SIG-M5 (cell line): ENCODE measurements at places on chromosomes 3 and 15.

GRCh38 chr3:120472121-120472844, 21.5 kb upstream of the FSTL1 start:
- DNase-seq = no peak

DNA sequence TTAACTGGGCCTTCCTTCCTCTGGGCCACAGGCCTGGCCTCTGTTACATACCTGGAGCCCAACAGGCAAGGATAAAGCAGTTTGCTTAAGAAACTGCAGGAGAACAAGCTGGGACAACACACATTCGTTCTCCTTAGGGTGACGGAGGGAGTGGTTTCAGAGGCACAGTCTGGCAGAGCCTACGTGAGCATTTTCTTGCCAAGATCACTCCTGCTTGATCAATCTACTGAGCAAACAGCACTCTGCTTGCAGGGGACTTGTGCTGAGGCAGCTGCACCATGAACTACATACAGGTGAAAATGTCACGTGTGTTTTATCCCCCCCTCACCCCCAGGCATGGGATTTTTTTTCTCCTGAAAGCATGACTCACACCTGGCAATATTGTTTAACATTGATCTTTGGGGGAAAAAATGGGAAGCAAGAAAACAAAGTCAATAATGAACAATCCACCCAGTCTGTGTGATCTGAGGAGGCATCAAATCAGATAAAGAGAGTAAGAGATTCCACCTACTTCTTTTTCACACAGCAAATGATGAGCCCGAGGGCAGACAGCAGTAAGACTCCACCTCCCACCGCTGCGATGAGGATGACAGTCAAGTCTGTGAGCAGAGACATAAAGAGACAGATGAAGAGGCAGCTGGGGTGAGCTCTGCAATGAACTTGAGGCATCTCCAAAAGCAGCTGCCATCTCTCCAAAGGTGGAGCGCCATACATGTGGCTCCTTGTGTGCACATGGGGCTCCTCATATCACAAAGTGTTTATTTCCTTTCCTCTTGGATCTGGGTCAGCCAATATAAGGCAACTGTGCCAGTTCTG, 57.4 kb downstream of the CDCP1 start:
- no peak for DNase-seq

DNA sequence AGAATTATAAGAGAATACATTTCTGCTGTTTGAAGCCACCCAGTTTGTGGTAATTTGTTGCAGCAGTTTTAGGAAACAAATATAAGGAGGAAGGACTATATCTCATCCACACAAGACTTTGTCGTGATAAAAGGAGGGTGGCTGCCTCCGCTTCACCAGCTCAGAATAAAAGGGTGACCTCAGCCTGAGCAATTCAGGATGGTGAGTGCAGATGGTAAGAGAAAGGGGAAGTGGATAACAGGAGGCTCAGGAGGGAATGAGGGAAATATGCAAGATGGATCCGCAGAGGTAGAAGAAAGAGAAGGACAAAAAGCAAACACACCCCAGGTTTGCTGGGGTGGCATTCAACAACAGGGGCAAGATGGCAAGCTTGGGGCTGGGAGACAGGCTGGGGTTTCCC, 108.1 kb upstream of the TNFAIP8L3 start:
- DNase-seq = no peak

- no peak for DNase-seq
These were observed 60.5 kb downstream of the RAB7A start for GRCh38 chr3:128786434-128787020.

DNA sequence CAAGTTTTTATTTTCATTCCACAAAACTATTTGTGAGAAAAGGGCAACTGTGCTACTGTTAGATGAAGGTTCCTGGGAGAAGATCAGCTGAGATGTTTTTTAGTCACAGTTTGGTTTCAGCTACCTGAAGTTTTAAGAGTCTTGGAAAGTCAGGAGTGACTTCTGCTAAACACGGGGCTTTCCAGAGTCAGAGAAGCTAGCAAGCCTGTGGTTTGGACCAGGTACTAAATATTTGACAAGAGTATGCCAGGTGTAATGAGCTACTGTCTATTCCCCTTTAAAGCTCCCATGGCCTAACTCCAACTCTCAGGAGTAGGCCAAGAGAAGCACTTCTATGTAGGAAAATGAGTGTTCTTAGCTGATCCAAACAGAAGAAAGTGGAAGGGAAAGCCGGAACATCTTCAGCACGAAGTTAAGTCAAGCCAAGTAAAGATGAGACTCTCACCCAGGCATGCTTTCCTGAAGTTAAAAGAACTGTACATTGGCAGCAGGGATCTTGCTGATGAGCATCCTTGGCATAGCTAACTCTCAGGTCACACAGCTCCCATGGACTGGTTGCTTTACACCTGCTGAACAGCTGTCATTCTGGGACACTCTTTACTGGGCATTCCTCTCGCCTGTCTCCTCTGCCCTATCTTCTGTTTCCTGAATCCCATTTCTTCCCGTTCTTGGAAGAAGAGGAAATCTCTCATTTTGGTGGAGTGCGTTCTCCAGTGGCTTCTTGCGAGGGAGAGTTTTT, 22.5 kb downstream of the TM4SF18 start:
- no peak for DNase-seq

GRCh38 chr3:82814660-82815059, 1053.2 kb upstream of the GBE1 start:
- no peak for DNase-seq

- DNase-seq = no peak
These were observed 2.9 kb upstream of the RBM6 start for GRCh38 chr3:49937090-49937489.

GRCh38 chr3:158018462-158018861, 87.8 kb downstream of the SHOX2 start:
- DNase-seq = no peak
